ENCODE measurements at places on chromosomes 4 and X.

GRCh38 chr4:10521424-10521823 is 64.2 kb upstream of the ZNF518B start:
- DNase-seq = peak; percentile 96

- DNase-seq = peak; percentile 87
Measured at GRCh38 chrX:108439426-108439942, at the start of gene COL4A5. Gene COL4A5 (plus strand): TSS chrX:108439838. CDS start chrX:108440126, 288 bp downstream.

DNA sequence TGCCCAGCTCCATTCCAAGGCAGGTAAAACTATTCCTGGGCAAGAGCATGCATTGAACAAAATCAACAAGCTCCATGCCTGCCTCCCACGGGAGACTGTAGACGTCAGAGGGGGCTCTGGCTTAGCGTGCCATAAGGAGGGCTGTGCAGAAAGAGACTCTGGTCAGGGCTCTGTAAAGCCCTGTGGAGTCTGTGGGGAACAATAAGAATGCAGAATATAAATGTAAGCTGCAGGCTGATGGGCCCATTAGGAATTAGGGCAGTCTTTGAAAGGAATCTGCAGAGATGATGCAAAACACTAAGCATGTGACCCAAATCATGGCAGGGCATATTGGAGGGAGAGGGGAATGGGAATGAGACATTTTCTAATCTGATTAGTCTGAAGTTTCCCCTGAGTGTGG is 170.3 kb downstream of the EFHC2 start:
- DNase-seq = no peak

- no peak for DNase-seq
Measured at GRCh38 chr4:70637239-70637913, 8.8 kb downstream of the ENAM start.

- DNase-seq = no peak
Measured at GRCh38 chrX:15465896-15466651, 27.1 kb downstream of the PIR start.

- DNase-seq = no peak
Measured at GRCh38 chr4:148078061-148078460, 346.2 kb downstream of the ARHGAP10 start.

GRCh38 chr4:86401826-86402225 is 42.0 kb upstream of the MAPK10 start:
- DNase-seq = no peak

DNA sequence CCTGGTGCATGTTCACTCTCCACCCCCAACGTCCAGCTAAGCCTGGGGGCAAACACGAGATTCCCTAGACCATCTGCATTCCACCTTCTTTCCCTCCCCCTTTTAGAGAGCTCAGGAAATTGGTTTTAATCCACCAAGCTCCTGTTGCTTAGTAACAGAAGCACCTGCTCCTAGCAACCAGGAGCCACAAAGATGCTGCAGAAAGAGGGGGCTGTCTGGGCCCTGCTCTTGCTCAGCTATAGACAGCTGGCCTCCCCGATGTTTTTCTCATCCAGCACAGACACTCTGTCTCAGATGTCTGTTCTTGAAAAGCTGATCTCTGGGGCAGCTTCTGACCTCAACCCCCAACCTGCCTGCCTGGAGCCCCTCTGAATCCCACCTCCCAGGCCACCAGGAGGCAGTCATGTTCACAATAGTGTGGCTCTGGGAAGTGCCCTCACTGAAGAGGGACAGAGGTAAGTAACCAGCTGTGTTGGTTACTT is 71.5 kb downstream of the SLC16A2 start:
- no peak for DNase-seq

GRCh38 chrX:154374313-154375155 is at the start of gene FLNA:
Gene FLNA (minus strand): TSS chrX:154374634. CDS start chrX:154371245, 3,389 bp downstream.
- no peak for DNase-seq

DNA sequence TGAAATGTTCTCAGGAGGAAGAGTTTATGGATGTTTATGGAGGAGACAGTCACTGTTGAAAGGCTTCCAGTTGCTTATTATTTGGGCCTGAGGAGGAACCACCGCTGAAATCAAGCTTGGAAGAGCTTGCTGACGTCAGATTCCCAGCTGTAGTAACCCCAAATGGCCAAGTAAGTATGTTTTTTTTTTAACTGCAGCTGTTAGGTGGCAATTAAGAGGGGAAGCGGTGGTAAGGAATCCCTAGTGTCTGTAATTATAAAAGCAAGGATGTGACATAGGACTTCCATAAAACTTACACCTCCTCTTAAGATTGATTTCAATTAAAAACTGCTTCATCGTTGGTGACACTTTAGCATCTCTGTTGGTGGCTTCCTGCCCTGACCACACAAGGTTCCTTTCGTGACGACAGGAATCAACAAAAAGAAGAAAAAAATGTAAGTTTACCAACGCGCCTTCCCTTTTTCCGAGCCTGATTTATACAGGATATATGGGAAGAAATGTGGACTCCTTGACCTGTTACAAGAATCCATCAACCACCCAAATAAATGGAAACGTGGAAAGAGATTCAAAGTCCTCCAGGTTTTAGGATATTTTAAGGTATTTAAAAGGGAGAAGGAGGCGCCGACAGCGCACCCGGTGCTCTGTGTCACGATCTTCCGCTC is 884 bp downstream of the RELL1 start:
- peak; percentile 8 for DNase-seq

- DNase-seq = no peak
Measured at GRCh38 chrX:154731184-154731583, 19.7 kb downstream of the GAB3 start.

DNA sequence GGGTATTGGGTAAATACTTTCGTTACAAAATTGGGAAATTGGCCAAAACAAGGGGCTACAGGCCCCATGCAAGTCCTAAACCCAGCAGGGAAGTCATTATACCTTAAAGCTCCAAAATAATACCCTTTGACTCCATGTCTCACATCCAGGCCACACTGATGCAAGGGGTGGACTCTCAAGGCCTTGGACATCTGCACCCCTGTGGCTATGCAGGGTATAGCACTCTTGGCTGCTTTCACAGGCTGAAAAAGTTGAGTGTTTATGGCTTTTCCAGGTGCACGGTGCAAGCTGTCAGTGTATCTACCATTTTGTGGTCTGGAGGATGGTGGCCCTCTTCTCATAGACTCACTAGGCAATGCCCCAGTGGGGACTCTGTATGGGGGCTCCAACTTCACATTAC is 326.5 kb downstream of the TEX13C start:
- no peak for DNase-seq

- no peak for DNase-seq
Measured at GRCh38 chrX:68079961-68080360, 353.3 kb downstream of the OPHN1 start.

- DNase-seq = no peak
Measured at GRCh38 chr4:25884031-25884782, 21.4 kb upstream of the SEL1L3 start.

- peak; percentile 88 for DNase-seq
Measured at GRCh38 chr4:159010563-159011260, 92.2 kb upstream of the RAPGEF2 start.

DNA sequence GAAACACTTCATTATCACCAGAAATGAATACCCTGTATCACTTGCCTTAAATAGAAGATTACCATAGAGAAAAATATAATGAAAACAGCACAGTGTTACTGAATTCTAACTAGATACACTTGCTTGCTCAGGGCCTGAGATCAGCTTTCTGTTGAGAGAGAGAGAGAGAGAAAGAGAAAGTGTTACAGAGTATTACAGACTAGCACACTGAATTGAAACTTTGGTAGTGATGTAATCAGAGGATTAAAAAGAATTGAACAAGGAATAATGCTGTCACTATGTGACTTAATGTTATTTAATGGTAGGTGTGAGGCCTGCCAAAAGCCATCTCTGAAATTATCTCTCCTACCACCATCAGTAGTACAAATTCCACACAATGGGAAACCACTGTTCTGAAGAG is 35.5 kb upstream of the CASK start:
- DNase-seq = no peak

DNA sequence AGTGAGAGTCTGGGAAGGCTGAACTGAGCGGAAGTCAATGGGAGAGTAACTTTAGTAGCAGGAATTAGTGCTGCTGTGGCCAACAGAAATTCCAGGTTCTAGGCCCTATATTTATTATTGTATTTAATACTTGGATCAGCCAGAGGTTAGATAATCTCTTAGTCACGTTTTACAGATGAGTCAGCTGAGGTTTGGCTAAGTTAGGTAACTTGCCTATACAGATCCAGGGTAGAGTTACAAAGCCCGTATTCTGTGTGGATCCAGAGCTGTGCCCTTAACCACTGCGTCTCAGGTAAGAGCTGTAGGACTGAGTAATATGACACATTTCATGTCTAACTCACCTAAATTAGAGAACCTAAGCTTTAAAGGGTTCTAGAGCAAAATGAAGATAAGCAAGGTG is 20.5 kb downstream of the PSMD10 start:
- DNase-seq = no peak

- no peak for DNase-seq
Measured at GRCh38 chr4:7960790-7961655, 21.4 kb upstream of the AFAP1 start.

DNA sequence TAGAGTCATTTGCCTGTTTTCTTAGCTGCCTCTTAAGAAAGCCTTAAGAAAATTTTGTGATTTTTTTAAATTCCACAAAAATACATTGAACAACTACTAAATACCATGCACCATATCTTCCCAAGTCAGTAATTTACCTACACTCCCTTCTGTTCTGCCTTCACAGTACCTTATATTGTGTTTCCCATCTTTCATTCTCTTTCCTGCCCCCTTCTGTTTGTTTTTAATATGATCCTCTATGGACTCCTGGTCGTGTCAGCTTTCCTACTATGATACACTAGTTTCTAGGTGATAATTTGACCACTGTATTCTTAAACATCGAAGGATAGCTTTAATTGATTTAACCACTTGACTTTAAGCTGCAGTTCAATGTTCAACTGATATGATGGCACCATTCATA is 297.7 kb upstream of the HAND2 start:
- DNase-seq = no peak

DNA sequence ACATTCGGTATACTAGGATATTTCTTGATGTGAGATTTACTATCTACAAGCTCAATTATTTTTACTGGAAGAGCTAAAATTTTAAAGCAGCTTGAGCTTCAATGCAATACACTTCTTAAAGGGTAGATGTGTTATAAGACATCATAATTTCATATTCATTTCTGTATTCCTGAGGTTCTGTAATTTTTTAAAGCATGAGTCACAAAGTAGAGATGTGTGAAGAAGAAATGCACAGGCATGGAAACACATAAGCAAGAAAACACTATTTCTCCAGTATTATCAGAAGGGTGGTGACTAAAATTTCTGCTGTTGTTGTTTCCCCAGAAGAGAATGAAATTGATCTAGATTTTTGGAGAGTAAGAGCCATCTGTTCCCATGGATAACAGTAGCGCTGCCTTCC is 72.6 kb downstream of the INPP4B start:
- DNase-seq = no peak

GRCh38 chr4:186709517-186709916 is 14.1 kb downstream of the FAT1 start:
- DNase-seq = no peak

DNA sequence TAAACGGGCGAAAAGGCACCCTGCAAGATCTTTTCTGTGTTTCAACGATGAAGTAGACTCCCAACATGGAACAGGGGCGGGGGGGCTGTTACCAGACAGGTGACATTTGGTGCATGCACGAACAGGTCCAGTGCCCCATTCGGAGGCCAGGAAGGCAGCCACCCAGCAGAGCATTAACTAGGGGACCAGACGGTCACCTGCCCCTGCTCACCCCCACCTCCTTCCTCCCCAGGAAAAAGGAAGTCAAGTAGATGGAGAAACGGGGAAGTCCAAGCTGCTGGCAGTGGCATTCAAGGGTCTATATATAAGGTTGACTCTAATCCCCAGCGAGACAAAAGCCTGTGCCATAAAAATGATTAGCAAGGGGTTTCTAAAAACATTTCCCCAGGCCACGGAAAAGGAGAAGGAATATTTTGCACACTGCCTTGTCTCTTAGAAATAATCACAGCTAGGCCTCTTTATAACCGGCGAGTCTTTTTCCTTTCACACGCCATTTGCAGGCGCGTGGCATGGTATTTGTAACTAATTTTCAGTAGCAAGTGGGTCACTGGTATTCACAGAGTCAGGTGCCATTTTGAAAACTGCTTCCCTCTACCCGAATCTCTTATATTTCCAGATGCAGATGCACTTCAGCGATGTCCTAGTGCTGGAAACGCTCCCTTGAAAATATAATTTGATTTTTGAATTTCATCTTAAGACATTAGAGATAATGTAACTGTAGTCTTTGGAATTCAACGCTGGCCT is 1.2 kb upstream of the TMSB4X start:
- DNase-seq = no peak

- DNase-seq = no peak
Measured at GRCh38 chr4:111802191-111802590, 343.1 kb upstream of the FAM241A start.
